Activated CD4-positive, alpha-beta T cell treated with anti-CD3 and anti-CD28 coated beads, Interleukin-2, amount 10 ng/mL, durations not matched to agents 24 days and 14 days (primary cell): ENCODE measurements at places on chromosomes 5 and 9.

- no peak for DNase-seq
These were observed 53.1 kb downstream of the PDCD1LG2 start for GRCh38 chr9:5563417-5563815.

DNA sequence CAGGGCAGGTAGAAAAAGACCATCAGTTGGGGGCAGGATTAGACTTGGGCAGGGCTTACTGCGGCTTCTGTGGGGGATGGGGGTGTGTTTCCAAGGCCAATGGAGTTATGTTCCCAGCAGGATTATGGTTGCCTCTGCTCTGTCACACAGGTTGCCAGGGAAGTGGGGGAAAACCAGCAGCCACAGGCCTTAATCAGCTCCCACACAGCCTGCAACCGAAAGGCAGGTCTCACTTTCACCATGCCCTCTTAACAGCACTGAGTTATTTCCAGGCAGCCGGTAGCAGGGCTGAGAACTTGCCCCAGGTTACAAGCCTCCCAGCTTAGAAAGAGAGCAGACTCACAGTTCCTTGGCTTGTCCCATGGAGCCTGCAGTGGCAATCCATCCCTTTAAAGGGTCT, 205.5 kb downstream of the FGF10 start:
- no peak for DNase-seq

GRCh38 chr5:98933445-98934072, 4.8 kb upstream of the CHD1 start:
- peak; percentile 80 for DNase-seq

DNA sequence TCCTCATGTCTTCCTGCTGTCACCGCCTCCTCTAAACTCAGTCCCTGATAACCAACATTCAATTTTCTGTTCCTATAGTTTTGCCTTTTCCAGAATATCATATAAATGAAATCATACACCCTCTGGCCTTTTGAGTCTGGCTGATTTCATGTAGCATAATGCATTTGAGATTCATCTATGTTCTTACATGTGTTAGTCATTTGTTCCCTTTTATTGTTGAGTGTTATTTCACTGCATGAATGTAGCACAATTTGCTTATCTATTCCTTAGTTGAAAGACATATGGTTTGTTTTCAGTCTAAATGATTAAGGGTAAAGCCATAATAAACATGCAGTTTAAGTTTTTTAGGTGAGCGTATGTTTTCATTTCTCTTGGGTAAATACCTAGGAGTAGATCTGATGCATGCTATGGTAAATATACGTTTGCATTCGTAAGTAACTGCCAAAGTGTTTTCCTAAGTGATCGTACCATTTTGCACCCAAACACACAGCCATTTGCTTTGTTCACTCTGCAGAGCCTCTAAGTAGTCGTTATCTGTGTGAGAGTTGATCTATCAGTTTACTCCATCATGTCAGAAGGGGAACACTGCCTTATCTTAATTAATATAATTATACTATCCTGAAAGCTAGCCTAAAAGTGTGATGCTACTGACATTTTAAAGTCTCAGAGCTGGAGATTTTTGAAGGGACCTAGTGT, 460.8 kb downstream of the DMAC1 start:
- no peak for DNase-seq

DNA sequence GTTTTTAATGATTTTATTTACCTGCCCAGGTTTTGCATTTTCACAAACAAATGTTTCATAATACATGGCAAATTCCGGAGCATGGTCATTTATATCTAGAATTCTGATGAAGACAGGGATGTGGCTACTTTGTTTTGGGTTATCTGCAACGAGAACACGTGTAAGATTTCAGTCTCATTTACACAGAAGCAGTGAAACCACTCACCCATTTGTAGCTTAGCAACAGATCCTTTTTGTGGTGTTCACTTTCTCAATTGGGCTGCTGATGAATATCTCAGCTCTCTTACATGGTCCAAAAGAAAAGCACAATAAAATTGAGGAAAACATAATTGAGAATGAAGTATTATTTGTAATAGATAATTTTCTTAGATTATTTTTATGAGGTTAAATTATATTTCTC, 148.6 kb downstream of the CDH9 start:
- DNase-seq, result no peak

DNA sequence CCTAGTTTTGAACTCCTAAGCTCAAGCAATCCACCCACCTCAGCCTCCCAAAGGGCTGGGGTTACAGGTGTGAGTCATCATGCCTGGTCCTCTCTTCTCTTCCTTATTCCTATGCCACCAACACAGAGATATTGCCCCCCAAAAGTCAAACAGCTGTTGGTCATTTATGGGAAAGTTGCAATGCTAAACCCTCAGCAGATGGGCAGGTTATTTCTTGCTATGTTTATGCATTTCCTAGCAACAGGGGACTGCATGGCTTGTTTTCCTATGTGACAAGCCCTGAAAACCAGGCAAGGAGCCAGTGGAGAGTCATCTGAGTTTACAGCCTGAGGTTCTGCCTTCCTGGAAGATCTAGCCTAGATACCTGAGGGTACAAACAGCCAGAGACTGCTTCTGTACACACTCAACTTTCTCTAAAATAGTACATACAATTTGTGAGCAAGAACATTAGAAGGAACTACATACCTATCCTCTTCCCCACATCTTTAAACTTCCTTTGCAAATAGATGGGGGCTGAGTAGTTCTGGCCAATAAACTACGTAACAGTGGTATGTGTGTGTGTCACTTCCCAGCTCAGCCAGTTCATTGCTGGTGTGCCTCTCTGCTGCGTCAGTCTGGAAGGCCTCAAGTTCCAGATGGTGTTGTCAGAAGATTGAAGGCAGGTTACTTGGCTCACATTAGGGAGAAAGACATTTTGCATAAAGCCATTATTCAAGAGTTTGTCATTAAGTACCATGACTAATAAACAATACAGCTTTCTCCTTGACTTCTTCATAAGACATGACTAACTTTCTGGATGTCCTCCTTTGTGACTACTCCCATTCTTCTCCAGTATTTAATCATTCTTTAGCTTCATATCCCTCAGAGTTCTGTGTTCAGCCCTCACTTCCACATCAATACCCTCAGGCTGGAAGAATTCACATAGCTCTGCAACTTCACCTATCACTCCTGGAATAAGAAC, 65.3 kb downstream of the CSNK1A1 start:
- DNase-seq, result no peak

DNA sequence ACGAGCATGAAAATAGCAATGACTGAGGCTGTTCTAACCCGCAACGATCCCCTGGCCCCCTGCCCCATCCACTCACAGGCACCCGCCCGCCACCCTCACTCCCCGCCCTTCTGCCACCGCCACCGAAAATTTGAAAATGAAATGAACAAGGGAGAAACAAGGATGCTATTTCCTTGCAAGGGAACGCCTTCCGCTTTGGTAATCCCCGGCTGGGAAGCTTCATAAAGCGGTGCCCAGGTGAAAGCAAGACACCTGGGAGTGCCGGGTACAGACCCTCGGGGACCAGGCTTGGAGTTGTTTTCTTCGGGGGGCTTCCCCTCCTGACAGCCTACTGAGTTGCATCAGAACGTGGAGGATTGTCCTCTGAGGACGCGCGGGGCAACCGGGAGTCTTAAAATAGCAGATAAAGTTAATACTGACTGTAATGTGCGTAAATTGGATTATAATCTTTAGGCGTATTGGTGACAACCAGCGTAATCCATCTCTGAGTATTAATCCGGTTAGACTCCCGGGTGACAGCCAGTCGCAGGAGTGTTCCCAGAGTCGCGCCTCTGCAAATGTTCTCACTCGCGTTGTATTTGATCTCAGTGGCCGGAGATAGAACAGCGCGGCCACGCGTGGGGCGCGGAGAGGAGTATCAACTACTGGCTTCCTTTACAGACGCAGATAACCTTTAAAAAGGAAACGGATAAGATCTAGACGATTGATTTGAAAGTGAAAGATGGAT, 885 bp upstream of the MLLT3 start:
- peak; percentile 92 for DNase-seq

- no peak for DNase-seq
These were observed 5.3 kb downstream of the ABO start for GRCh38 chr9:133269537-133270362.

DNA sequence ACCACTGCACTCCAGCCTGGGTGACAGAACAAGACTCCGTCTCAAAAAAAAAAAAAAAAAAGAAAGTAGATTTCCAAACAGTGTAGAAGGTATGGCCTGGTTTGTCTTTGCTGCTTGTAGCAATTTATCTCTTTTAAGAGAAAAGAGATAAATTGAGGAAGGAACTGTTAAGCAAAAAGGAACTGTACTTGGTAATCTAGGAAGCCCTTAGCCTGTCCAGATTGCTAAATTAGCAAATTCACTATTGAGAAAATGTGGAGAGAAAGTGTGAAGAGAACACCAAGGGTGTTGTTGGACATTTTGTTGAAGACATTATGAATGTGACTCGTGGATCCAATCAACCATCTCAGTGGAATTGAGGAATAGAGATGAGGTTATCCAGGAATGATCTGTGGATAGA, 13.0 kb upstream of the SUSD3 start:
- no peak for DNase-seq

DNA sequence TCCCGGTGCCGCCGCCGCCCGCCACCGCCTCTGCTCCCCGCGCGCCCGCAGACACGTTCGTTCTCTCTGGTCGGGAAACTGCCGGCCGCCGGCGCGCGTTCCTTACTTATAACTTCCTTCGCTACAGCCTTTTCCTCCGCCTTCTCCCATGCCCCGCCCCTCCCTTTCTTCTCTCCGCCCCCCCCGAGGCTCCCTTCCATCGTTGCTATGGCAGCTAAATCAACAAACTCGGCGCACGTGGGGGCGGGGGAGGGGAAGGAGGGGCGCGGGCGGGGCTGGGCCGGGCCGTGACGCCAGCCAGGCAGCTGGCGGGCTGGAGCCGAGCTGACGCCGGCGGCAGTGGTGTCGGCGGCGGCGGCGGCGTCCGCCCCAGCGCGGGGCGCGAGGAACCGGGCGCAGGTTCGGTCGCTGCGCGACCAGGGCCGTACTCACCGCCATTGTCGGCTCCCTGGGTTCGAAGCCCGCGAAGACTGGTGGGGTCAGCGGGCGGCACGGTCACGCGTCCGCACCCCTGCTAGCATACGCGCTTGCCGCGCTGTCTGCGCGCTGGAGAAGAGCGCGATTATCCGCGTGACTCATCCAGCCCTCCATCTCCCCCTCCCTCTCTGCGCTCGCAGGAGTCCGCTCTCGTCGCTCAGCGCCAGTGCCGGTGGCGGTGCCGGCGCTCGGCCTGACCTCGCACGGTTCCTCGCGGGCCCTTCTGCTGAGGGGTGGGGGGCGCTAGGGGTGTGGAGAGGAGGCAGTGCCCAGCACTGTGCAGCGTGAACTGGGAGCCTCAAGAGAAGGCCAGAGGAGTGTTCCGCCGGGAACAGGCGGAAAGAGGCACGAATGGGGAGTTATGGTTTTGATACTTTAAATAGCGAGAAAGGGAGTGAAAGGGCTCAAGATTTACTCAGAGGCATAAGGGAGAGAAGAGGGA, at the start of gene KLF4:
Gene KLF4, minus strand, starts transcription at position 83 of the 919 bp plus-strand sequence. CDS start 597 bp downstream, outside the sequence.
- peak; percentile 89 for DNase-seq

GRCh38 chr5:31855134-31856040, 216.5 kb downstream of the PDZD2 start:
- DNase-seq, result peak; percentile 61

DNA sequence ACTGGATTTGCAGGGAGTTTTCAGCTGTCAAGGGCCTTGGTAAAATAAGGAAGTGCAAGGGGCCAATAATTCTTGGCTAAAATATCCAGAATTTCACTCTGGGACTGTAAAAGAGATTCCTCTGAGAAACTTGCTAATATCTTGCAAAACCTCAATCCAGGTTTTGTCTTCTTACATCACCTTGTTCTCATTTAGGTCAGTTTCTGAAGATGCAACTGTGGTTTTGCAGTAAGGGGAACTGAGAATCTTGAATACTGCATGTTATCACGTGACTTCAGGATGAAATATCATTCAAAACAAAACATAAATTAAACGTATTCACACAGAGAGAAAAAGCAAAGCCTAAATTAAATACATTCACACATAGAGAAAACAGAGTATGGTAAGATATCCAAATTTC, 35.0 kb upstream of the RIC1 start:
- no peak for DNase-seq

DNA sequence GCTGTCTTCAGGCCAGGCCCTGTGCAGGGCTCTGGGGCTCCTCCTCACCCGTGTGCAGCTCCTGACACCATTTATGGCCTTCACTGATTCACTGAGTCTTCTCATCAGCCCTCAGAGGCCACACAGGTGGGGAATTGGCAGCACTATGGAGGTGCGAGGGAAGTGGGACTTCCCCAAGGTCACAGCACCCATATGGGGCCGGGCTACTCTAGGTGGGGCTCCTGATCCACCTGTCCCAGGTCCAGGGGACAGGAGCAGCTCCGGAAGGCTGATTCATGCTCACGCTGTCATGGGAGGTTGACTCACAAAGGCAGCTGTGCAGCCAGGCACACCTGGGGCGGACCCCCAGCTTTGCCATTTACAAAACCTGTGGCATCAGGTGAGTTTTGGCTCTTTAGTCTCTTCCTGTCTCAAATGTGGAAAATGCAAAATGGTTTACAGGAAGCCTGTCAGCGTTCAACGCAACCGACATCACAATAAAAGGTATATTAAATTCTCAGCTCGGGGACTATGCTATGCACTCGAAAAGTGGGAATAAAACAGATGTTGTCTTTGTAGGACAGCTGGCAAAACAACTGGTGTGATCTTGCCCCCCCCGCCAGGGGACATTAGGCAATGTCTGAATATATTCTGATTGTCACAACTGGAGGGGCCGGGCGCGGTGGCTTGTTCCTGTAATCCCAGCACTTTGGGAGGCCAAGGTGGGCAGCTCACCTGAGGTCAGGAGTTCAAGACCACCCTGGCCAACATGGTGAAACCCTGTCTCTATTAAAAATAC, 15.0 kb downstream of the NAIF1 start:
- DNase-seq, result no peak

DNA sequence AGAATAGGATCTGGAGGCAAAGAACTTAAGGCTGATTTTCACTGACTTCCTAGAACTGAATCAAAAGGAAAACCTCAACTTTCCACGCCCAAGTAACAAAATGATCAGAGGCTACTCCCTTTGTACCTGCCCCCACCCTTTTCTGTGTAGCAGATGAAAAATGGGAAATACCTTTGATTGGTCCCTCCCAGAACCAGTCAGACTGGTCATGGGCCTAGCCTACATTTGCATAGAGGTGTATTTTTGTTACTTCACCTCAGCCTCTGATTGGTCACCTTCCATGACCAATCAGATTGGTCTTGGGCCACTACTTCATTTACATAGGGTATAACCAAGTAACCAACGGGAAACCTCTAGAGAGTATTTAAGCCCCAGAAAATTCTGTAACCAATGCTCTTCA, 1553.5 kb upstream of the C9orf72 start:
- no peak for DNase-seq

DNA sequence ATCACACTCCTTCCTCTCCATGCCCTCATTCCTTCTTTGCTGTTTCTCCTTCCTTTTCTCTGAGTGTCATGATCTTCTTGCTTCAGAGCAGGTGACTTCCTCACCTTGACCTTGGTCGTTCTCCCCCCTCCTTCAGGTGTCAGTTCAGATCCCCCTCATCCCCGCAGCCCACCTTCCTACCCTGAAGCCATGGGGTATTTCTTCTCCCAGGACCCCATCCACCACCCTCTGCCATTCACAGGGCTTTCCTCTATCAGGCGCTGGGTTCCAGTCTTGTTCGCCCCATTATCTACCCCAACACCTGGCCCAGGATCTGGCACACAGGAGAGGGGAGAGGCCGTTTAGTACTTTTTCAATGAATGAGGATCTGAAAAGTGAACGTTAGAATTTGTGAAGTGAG, 101.0 kb downstream of the NSG2 start:
- DNase-seq, result no peak
